ENCODE measurements at places on chromosomes 12 and 14.
A peak's percentile ranks its signal among the peaks of the same experiment; 100 is the strongest.

DNA sequence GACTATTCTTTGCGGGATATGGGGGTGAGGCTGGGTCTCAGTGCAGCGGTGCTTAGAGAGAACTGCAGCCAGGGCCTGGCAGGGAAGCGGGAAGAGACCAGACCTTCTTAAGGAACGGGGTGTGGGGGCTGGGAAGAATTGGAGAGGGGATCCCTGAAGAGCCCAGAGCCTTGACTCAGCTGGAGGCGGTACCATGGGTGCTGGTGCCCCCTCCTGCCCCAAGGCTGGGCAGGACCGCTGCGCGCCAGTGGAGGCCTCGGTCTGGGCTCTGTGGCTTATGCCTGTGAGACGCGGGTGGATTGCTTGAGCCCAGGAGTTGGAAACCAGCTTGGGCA lies 1.3 kb upstream of the RNU7-1 start:
- DNase-seq = no peak

GRCh38 chr14:101603096-101603495 lies 41.8 kb downstream of the DIO3 start:
- DNase-seq = no peak

GRCh38 chr12:21456291-21456780 lies 18.9 kb downstream of the PYROXD1 start:
- peak; percentile 36 for DNase-seq

DNA sequence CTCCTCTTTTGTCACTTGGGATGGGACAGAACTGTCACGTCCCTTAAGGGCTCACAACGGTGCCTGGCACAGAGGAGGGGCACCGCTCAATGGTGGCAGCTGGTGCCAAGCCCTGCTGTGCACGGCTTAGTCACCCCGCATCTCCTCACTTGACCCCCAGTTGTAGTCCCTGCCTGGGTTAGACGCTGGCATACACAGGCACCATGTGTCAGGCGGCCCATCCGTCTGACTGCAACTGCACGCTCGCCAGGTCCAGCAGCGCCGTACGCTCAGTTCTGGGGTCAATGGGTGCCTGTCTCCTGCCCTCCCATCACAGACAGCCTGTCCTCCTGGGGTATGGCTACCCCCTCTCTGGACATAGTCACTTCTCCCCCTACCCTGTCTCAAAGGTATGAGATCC lies 1.6 kb upstream of the PACS2 start:
- DNase-seq = no peak

DNA sequence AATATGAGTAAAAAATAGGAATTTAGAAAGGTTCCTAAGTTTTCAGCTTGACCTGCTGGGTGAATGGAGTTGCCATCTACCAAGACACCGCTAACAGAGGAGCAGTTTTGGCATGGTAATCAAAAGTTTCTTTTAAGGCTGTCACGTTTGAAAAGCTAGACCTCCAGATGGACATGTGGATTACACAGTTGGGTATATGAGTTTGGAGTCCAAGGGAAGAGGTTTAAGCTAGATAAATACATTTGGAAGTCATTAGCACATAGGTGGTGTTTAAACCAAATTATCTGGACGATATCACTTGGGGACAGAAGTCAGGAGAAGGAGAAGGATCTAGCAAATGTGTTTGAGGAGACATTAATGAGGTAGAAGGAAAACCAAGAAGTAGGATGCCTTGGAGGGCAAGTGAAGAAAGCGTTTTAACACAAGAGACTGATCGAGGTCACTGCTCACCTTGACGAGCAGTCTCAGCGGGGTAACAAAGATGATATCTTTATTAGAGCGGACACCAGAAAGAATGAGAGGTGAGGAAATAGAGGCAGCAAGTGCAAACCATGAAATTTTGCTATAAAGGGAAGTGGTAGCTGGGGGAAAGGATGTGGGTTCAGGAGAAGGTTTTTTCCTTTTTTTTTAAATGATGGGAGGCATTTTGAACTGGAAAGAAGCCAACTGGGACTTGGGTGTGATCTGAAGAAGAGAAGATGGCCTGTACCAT lies 17.6 kb downstream of the PNP start:
- DNase-seq = no peak

DNA sequence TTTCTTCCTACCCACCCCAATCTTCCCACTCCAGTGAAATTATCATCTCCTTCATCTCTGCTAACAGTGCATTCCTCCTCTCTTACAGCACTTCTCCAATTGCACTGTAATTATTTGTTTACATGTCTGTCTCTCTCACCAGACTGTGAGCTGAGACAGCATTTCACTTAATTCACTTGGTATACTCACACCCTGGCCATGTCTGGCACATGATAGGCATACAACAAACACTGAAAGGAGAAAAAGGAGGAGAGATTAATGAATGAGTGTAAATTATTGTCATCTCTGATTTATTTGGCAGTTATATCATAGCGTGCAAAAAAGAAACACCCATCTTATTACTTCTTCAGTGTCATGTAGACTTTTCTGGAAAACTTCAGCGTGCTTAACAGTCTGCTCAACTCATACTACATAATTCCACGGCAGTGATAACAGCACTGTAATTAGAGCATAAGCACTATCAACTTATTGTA lies 452.3 kb downstream of the ADAMTS20 start:
- DNase-seq = no peak

DNA sequence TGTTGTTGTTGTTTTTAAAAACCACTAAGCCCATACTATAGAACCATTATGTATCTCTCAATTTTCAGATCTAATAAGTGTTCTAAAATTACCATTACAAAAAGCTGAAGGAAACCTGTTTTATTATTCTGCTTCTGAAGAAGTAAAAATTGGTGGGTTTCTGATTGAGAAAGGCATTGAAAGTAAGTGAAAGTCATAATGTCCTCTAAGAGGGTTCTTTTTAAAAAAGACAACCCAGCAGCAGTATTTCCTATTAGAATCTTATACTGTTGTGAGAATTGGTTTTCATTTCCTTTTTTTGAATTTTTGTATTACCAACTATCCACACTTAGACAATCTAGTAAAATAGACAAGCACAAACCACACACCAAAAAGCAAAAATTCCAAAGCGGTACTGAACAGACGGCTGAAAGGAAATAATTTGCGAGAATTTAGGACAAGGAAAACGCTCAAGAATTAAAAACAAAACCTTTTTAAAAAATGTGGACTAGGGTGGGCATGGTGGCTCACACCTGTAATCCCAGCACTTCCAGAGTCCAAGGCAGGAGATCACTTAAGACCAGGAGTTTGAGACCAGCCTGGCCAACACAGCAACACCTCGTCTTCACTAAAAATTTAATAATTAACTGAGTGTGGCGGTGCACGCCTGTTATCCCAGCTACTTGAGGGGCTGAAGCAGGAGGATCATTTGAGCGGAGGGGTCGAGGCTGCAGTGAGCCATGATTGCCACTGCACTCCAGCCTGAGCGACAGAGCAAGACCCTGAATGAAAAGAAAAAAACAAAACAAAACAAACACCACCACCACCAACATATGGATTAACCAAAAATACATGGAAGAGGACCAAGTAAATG lies 66.7 kb upstream of the AP4S1 start:
- no peak for DNase-seq

- peak; percentile 35 for DNase-seq
Measured at GRCh38 chr12:14264316-14264715, 101.2 kb upstream of the ATF7IP start.

GRCh38 chr12:24895612-24896011 lies 53.3 kb downstream of the BCAT1 start:
- no peak for DNase-seq

- peak; percentile 53 for DNase-seq
Measured at GRCh38 chr14:30559638-30560091, 707 bp downstream of the G2E3 start.

GRCh38 chr12:66190519-66191370 lies 1.7 kb downstream of the IRAK3 start:
- no peak for DNase-seq

DNA sequence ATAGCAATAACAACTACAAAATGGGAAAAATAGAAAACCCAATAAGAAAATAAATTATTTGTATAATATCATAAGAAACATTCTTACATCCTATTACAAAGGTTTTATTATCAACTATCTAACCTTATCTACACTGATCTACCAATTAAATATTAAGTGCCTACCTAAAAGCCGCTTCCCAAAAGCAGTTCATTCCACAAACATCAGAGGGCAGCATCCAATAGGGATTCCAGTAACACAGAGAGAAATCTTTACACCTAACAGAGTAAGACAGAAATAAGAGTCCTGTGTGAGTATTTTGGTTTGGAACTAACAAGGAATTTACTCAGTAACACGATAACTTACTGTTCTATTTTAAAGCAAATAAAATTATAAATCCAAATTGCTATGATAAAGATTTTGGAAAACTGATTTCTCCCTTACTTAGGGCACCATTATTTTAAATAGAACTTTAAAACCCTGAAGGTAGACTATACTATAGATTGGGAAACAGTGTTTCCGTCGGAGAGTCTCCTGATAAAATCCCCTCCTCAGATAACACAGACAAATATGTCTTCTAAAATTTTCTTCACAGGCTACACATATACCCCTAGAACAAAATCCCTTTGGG lies 15.0 kb downstream of the GXYLT1 start:
- peak; percentile 81 for DNase-seq

DNA sequence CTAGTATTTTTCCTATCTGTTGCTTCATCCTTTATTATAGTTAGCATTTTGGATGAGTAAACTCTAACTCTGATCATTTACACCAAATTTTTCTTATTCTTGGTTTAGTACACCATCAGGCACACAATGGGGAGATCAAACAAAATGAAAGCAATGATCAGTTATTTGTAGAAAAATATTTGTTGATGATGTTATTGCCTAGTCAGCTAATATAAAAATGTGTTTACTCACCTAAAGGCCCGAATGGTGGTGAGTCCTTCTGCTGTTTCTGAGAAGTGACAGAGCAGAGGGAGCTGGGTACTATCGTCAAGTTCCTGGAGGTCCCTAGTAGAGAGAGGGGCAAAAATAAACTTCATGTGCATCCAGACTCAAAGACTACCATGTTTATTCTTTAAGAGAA lies 63.3 kb upstream of the KCNJ8 start:
- no peak for DNase-seq

GRCh38 chr14:53670701-53671100 lies 285.9 kb downstream of the BMP4 start:
- DNase-seq = peak; percentile 38

DNA sequence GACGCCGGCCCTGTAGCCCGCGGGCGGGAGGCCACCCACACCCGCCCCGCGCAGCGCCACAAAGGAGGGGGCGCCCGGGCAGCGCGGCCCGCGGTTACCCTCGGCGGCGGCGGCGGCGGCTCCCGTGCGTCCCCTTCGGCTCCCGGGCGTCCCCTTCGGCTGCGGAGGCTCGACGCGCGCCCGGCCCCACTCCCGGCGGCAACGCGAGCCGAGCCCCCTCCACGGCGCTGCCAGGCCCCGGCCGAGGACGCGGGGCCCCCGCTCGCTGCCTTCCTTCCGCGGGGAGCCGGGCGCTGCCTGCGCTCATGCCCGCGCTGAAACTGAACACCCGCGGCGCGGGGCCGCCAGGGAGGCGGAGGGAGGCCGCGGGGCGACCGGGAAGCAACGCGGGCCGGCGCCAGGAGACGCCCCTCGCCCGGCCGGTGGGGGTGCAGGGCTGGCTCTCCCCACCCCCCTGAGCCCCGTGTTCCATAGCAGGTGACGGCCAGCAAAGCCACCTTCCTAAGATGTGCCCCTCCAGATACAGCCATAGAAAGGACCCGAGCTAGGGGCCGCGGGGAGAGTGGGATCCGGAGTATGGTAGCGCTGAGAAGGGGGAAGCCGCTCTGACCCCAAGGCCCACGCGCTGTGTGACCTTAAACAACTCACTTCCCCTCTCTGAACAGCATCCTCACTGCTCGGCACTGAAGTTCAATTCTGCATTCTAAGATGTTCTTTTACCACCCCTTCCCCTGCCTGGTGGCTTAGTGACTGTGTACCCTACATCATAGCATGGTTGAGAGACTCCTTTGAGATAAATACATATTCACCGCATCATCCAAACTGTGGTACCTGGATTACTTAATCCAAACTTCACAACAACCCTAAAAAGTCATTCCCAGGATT lies 42.8 kb downstream of the KDM2B start:
- DNase-seq = peak; percentile 14

- no peak for DNase-seq
Measured at GRCh38 chr12:102570256-102570655, 89.9 kb upstream of the IGF1 start.

- DNase-seq = no peak
Measured at GRCh38 chr12:125744201-125744600, 679.0 kb downstream of the AACS start.

DNA sequence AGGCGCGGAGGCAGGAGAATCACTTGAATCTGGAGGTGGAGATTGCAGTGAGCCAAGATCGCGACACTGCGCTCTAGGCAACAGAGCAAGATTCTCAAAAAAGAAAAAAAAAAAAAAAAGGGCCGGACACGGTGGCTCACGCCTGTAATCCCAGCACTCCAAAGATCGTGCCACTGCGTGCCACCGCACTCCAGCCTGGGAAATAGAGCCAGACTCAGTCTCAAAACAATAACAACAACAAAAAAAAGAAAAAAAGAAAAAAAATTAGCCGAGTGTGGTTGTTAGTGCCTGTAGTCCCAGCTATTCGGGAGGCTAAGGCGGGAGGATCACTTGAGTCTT lies 470 bp upstream of the RPL6 start:
- DNase-seq = no peak

GRCh38 chr12:56715798-56716197 lies 9.3 kb downstream of the NACA start:
- no peak for DNase-seq

- DNase-seq = no peak
Measured at GRCh38 chr12:131091413-131091975, 137.8 kb downstream of the ADGRD1 start.

DNA sequence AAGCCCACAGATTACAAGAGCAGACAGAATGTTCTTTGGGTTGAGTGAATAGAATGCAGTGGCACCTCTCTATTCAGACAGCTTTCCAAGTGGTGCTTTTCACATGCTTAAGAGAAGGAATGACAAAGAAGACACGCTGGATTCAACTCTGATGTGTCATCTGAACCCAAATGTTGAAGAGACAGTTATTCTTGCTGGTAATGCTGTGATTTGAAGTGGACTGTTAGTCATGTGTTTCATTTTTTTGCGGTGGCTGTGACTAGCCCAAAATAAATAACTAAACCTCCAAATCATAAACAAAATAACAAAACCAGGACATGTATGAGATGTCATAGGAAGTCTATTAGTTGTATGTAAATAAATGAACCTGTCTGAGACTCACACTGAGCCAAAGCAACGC lies 391.8 kb upstream of the PRICKLE1 start:
- peak; percentile 76 for DNase-seq

DNA sequence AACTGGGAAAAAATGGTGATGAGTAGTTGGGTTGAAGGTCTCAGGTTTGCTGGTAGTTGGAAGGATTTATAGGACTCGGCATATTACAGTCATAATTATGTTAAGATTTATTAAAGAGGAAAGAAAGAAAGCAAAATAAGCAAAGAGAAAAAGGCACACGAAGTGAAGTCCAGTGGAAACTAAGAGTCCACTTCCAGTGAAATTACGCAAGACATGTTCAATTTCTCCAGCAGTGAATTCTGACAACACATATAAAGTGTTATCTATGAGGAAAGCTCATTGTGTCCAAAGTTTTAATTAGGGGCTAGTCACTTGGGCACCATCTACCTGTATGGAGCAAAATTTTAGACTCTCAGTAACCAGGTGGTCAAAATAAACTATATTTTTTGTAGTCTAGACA lies 143.3 kb downstream of the CEP128 start:
- DNase-seq = no peak

All from myocyte (in vitro differentiated cells).